ENCODE measurements at places on chromosomes 4 and X. TPM values are rescaled to one million over a fixed set of nuclear protein-coding genes. Genes with fewer than 3 reads are reported as not detected.

Gene TMSB15A
- polyA plus RNA-seq = 3.8 TPM

Gene LAP3
- 39.8 TPM for polyA plus RNA-seq

Gene CSAG1
- polyA plus RNA-seq = not detected

Gene MAGED1
- 26.7 TPM for polyA plus RNA-seq

Gene RASSF6
- polyA plus RNA-seq = not detected

Gene PRDM5
- polyA plus RNA-seq = 4.4 TPM

Gene CT47A7
- polyA plus RNA-seq = not detected

Gene PNMA6F
- polyA plus RNA-seq = not detected

Gene RHOH
- 3.3 TPM for polyA plus RNA-seq

Gene BRS3
- polyA plus RNA-seq = not detected

Gene FAM156A
- polyA plus RNA-seq = 5.8 TPM

Gene ETDA
- polyA plus RNA-seq = not detected

Gene FOXO4
- 18.1 TPM for polyA plus RNA-seq

Gene PDLIM3
- 299 TPM for polyA plus RNA-seq

Gene RNF175
- 0.33 TPM for polyA plus RNA-seq

Gene ANKRD50
- polyA plus RNA-seq = 4.5 TPM

Gene ARHGAP24
- 35.2 TPM for polyA plus RNA-seq

Gene LGI2
- 0.88 TPM for polyA plus RNA-seq

Gene SPANXN3
- polyA plus RNA-seq = not detected

Gene STK26
- 5.4 TPM for polyA plus RNA-seq

Gene RIBC1
- polyA plus RNA-seq = 1.0 TPM

Gene XAGE2
- 0.90 TPM for polyA plus RNA-seq

Gene CFAP97
- polyA plus RNA-seq = 24.0 TPM

Gene FGB
- 1.9 TPM for polyA plus RNA-seq

Gene GPC3
- polyA plus RNA-seq = 1.1 TPM

Gene PRICKLE3
- 2.8 TPM for polyA plus RNA-seq

Gene TLR2
- 12.8 TPM for polyA plus RNA-seq

Gene PSAPL1
- not detected for polyA plus RNA-seq

Gene PLAC1
- not detected for polyA plus RNA-seq

Gene CHRDL1
- 0.13 TPM for polyA plus RNA-seq

Gene DRD5
- not detected for polyA plus RNA-seq

Gene CNGA1
- 0.75 TPM for polyA plus RNA-seq

Gene FRMD7
- 1.0 TPM for polyA plus RNA-seq

Gene CT83
- not detected for polyA plus RNA-seq

Gene UCP1
- not detected for polyA plus RNA-seq

Gene COPS4
- polyA plus RNA-seq = 31.7 TPM

Gene TMEM31
- polyA plus RNA-seq = not detected

Gene GRID2
- not detected for polyA plus RNA-seq

Gene INTS6L
- polyA plus RNA-seq = 15.2 TPM

Gene ARMCX6
- 42.7 TPM for polyA plus RNA-seq

Gene THAP9
- polyA plus RNA-seq = 2.6 TPM

Gene STPG2
- polyA plus RNA-seq = 0.10 TPM

Gene CYBB
- polyA plus RNA-seq = 10.4 TPM

Gene MAP3K15
- polyA plus RNA-seq = not detected

Gene NAP1L3
- polyA plus RNA-seq = 12.8 TPM
